ENCODE measurements at places on chromosomes 16 and 17. TPM values are rescaled to one million over a fixed set of nuclear protein-coding genes. Genes with fewer than 3 reads are reported as not detected.
A peak's percentile ranks its signal among the peaks of the same experiment; 100 is the strongest.

The FNDC8 gene
- total RNA-seq: not detected

GRCh38 chr16:50153596-50154419 is 702 bp downstream of the TENT4B start:
- DNase-seq: peak; percentile 28

- no peak for DNase-seq
These were observed 12.2 kb downstream of the PRKCB start for GRCh38 chr16:23847948-23848347.

The SLC6A4 gene
- not detected for total RNA-seq

GRCh38 chr16:10039220-10040096 is 142.8 kb downstream of the GRIN2A start:
- peak; percentile 39 for DNase-seq

- peak; percentile 33 for DNase-seq
These were observed 555 bp downstream of the NUP88 start for GRCh38 chr17:5418858-5419355.

DNA sequence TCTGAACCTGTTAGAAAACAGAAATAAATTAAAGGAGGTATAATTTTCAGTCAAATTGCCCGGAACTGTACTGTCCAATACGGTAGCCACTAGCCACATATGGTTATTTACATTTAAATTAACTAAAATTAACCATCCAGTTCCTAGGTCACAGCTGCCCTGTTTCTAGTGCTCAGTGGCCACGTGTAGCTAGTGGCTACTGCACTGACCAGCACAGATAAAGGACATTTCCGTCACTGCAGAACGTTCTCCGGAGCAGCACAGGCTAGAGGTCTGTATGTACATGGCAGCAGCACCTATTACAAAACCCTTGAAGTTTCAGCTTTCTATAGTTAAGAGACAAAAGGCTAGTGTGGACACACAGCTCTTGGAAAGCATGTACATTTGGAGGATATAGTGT is 33.7 kb downstream of the CPSF4L start:
- DNase-seq: no peak

DNA sequence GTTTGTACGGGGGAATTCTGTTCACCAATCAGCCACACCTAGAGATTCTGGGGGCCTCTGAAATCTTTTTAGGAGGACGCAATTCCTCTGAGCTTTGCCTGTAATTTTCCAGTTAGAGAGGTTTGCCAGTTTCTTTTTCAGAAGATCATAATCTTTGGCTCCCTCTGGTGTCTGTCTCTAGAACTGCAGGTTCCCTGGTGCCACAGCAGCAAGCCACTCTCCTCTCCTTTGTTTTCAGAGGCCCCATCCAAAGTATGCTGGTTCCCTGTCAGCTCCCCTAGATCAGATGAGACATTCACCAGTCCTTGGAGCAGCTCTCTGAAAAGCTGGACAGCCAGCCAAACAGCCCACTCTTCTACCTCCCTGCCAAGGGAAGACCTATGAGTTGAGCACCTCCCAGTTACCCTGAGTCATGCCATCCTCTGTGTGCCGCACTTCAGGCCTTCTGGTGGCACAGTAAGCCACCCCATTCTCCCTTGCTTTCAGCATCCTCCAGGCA is 36.1 kb downstream of the RNF112 start:
- peak; percentile 58 for DNase-seq

The CHD9NB gene
- total RNA-seq: 0.17 TPM

DNA sequence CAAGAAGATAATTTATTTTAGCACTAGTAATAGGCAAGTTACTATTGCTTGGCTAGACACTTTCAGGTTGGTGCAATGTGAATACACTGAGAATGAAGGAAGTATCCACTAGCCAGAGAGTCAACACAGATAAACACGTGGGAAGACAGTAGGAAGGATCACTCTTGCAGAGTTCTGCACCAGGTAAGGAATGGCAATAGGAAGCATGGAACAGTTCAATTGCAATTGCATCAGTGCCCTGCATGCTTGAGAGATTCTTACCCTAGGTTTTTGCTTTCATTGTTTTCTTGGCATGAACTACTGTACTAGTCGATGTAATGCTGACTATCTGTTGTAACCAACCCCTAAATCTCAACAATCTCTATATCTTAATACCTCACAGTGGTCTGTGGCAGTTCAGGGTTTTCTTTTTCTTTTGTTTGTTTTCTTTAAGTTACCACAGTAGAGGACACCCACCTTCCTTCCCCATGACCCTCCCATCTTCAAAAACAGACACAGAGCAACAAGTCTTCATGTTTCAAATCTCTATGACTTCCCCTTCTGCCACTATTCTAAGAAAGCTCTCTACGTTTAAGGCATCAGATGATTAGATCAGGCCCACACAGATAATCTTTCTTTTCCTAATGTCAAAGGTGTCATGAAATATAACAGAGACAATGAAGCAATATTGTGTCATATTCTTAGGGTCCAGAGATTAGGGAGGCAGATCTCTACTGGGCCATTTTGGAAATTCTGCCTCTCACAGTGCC is 18.1 kb upstream of the ABCA8 start:
- no peak for DNase-seq

The FBXW10 gene
- 0.06 TPM for total RNA-seq

- no peak for DNase-seq
These were observed 69.5 kb downstream of the USP31 start for GRCh38 chr16:23079675-23080301.

- no peak for DNase-seq
These were observed 5.8 kb downstream of the ZNF689 start for GRCh38 chr16:30604316-30604947.

The ADPRM gene
- 12.3 TPM for total RNA-seq

- DNase-seq: no peak
These were observed 23.7 kb downstream of the LASP1 start for GRCh38 chr17:38893607-38894006.

- DNase-seq: no peak
These were observed 83.2 kb downstream of the CNTNAP4 start for GRCh38 chr16:76360404-76360803.

- no peak for DNase-seq
These were observed 1.5 kb downstream of the HLF start for GRCh38 chr17:55266051-55266957.

GRCh38 chr17:6475411-6475810 is 31.2 kb downstream of the PIMREG start:
- DNase-seq: no peak

The UTS2R gene
- total RNA-seq: not detected

GRCh38 chr17:69593351-69593715 is 178.8 kb downstream of the MAP2K6 start:
- DNase-seq: no peak

The SSTR5 gene
- total RNA-seq: not detected

The GAS7 gene
- 2.5 TPM for total RNA-seq

The TP53TG3C gene
- 3.5 TPM for total RNA-seq

The CCL7 gene
- total RNA-seq: 0.21 TPM

DNA sequence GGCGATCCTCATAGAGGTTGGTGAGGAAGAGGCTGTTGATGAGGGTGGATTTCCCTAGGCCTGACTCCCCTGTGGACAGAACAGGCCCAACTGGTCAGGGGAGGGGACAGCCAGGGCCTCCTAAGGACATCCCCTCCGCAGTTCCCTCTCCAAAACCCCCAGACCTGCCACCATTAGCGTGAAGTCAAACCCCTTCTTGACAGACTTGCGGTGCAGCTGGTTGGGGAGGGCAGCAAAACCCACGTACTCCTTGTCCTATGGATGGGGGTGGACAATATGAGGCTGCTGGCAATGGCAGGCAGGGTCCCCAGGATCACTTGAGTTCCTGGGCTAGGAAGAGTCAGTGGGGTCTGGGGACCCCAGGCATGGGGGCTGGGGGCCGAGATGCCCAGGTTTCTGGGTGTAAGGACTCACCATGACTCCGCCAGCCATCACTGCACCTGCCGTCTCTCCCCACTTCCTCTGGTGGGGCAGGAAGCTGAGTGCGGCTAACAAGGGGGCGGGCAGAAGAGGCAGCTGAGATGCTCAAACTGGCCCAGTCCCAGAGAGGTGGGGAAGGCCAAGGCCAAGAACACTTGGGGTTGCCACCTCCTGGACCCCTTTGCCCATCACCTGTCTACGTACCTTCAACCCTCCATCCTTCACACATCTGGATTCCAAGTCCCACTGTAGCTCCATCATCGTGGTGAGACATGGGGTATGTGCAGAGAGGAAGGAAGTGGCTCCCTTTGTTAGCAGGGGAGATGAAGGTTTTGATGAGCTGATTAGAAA is at the start of gene SEPTIN1:
TSS of gene SEPTIN1 (minus strand) at position 451 of the 771 bp plus-strand sequence. CDS start at position 432, 19 bp downstream.
- no peak for DNase-seq

GRCh38 chr16:75044800-75045361 is 46.1 kb downstream of the ZNRF1 start:
- DNase-seq: no peak

The CHP2 gene
- total RNA-seq: not detected

- DNase-seq: no peak
These were observed 225.7 kb downstream of the CEP112 start for GRCh38 chr17:65966072-65966695.

GRCh38 chr17:74303305-74303704 is 22.7 kb upstream of the KIF19 start:
- no peak for DNase-seq

DNA sequence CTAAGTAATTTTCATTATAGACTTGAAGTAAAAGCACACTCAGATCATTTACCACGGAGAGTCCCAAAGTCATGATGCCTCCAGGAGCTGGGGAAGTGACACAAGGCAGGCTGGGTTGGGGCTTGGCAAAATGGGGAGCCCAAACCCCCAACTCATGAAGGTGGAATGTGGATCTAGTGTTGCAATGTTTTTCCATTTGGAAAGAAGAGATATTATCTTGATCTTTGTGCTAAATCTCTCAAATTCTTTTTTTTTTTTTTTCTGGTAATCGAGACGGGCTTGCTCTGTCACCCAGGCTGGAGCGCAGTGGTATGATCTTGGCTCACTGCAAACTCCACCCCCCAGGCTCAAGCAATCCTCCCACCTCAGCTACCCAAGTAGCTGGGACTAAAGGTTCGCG is 7.5 kb upstream of the KCNG4 start:
- no peak for DNase-seq

The KRT33B gene
- total RNA-seq: not detected

The KCNJ12 gene
- 2.8 TPM for total RNA-seq

The KRTAP4-3 gene
- not detected for total RNA-seq

GRCh38 chr17:43556292-43556691 is 10.2 kb upstream of the ETV4 start:
- DNase-seq: peak; percentile 42

The ST6GALNAC2 gene
- 0.24 TPM for total RNA-seq

DNA sequence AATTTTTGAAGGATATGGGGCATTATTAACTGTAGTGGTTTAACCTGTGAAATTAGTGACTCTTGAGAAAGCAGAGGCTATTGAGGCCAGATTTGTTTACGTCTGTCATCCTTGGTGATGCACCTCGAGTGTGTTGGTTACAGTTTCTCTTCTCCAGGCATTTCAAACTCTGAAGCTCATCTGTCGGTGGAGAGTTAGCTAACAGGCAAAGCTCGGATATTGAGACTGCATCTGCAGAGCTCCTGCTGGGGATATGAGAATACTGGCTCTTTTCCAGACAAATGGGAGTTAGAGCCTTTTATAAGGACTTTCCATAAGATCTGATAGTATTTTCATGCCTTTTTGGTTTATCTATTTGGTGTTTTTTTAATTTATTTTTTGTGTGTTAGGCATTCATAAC is 6.7 kb downstream of the CLEC16A start:
- no peak for DNase-seq

GRCh38 chr17:79942591-79943346 is 92.9 kb downstream of the TBC1D16 start:
- no peak for DNase-seq

GRCh38 chr17:77428020-77428748 is 287.4 kb downstream of the SEC14L1 start:
- no peak for DNase-seq

GRCh38 chr17:74938194-74938950 is 2.7 kb downstream of the OTOP3 start:
- DNase-seq: no peak

- no peak for DNase-seq
These were observed 68.1 kb downstream of the MRM3 start for GRCh38 chr17:850086-850850.

GRCh38 chr17:35726127-35726952 is 5.1 kb upstream of the RASL10B start:
- DNase-seq: peak; percentile 82

- DNase-seq: peak; percentile 79
These were observed 219.2 kb downstream of the RBFOX3 start for GRCh38 chr17:79391376-79392233.

DNA sequence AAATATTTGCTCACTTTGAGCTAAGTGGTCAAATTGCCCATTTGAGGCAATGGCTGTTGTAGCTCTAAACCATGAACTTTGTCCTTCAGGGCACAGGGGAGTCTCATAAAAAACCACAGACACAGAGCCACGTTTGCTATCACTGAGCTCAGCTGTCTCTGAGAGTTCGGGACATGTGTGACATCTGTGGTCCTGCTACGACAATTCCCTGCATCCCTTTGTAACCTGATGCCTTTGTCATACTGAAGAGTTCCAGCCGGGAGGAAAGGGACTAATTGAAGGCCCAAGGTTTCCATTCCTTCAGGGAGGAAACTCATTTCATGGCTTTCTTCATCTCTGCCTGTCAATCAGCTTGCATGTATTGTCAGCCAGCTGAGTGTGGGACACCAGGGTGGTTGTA is 599.4 kb upstream of the CDH5 start:
- DNase-seq: no peak

- DNase-seq: no peak
These were observed 531.8 kb upstream of the CDH5 start for GRCh38 chr16:65834688-65835087.

The YPEL2 gene
- 2.1 TPM for total RNA-seq

GRCh38 chr16:52591471-52591870 is 44.5 kb upstream of the TOX3 start:
- DNase-seq: no peak

- peak; percentile 86 for DNase-seq
These were observed 4.2 kb downstream of the ARMC7 start for GRCh38 chr17:75113798-75114551.

The TBC1D24 gene
- total RNA-seq: 6.8 TPM

DNA sequence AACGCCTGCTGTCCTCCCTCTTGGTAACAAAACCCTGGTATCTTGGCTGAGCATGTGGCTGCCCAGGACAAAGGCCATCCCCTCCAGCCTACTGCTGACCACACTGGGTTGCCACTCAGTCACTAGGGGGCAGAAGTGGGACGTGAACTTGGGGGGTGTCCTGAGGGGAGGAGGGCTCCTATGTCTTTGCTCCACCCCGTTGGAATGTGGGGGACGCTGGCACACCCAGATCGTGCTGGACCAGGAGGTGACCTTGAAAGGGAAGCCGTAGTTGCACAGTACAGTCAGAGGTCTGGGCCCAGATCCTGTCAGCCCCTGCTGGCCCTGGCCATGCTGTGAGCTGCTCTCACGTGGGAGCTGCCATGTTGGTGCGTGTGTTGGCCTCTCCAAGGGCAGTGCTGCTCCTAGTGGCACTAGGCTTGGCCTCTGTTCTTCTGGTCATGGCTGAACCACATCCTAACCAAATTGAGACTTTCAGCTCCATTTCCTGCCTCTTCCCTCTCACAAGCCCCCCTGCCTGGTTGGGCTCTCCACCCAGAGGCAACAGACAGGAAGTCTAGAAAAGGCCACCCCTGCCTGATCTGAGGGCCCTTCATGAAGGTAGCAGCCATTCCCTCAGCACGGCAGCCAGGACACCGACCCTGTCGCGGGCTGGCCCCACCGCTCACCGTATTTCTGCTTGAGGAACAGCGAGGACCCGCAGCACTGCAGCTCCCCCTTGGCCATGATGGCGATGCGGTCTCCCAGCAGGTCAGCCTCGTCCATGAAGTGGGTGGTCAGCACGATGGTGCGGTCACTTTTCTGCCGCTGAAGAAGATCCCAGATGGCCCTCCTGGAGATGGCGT is 29.0 kb upstream of the RNPS1 start:
- peak; percentile 62 for DNase-seq

- DNase-seq: no peak
These were observed 83.6 kb downstream of the IRF8 start for GRCh38 chr16:85982563-85982939.
